ENCODE measurements at places on chromosomes 11 and 22.

GRCh38 chr11:112421879-112422278 lies 161.2 kb upstream of the PLET1 start:
- no peak for DNase-seq

- DNase-seq = no peak
Observed at GRCh38 chr22:48353116-48353947, 1474.3 kb downstream of the BRD1 start.

DNA sequence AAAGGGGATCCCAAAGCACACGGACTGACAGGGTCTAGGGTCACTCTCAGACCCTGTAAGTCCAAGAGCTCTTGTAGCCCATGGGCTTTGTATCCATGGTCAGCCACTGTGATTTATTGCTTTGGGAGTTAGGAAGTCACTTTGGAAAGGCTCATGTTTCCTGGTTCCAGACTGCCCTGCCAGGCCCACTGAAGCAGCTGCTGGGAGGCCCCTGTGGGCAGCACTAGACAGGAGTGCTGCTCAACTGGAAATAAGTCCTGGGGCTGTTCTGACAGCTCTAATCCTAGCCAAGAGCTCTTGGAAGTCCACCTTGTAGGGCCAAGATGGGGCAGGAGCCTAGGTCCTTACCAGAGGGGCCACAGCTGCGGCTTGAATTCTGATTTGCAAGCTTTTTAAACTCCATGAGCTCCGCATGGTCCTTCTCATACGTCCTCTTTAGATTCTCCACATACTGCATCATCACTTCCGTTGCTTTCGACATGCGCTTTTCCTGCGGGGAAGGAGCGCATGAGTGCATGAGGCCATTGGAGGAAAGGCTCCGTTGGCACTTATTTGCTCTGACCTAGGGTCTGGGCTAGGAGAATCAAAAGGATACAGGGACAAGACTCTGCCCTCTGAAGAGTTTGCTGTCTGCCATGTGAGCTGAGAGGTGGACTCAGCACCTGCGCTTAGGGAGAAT lies 32.2 kb upstream of the LYVE1 start:
- DNase-seq = no peak

GRCh38 chr11:36073411-36074203 lies 129.7 kb downstream of the LDLRAD3 start:
- DNase-seq = no peak

GRCh38 chr11:8545698-8546366 lies 48.2 kb downstream of the STK33 start:
- no peak for DNase-seq

Data from CD4-positive, CD25-positive, alpha-beta regulatory T cell (primary cell).